ENCODE measurements at places on chromosomes 7 and 10.
A peak's percentile ranks its signal among the peaks of the same experiment; 100 is the strongest.

DNA sequence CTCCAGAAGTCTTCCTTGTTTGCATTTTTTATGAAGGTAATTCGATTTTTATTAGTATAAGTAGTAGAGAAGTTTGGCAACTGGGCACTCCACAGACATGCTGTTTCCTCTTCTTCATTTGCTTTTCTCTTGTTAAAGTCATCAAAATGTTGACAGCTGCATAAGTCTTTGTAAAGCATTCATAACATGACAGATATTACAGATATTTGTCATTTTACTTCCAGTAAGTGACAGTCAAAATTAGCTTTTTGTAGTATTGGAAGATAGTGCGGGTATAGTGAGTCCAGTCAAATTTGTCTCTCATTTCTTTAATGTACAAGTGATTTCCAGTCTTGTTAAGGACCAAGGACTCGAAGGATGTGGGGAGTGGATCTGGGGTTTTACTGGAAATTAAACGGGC is 247.1 kb downstream of the LRMDA start:
- no peak for DNase-seq

DNA sequence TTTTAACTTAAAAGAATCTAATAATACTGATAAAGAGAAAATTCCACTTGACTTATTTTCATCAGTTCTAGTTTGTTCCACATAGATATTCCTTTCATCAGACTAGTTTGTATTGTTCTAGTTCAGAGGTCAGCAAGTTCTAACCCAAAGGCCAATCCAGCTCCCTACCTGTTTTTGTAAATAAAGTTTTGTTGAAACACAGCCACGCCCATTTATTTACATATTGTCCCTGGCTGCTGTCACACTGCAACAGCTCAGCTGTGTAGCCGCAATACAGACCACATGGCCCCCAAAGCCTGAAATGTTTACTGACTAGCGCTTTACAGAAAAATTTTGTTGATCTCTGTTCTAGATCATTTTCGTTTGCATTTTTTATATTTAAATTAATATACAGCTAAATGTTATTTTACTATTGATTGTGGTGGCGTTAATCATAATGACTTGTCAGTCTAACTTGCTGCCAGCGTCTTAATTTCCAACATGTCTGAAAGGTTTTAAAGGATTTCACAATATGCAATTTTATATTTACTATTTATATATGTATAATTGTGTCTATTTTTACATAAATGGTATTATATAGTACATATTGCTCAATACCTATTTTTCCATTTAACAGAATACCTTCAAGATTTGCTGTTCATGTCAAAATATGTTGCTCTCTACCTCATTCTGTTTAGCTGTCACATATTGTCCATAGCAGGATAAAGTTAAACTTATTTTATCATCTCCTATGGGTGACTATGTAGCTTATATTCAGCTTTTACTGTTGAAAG is 159.3 kb downstream of the DYNC1I1 start:
- no peak for DNase-seq

DNA sequence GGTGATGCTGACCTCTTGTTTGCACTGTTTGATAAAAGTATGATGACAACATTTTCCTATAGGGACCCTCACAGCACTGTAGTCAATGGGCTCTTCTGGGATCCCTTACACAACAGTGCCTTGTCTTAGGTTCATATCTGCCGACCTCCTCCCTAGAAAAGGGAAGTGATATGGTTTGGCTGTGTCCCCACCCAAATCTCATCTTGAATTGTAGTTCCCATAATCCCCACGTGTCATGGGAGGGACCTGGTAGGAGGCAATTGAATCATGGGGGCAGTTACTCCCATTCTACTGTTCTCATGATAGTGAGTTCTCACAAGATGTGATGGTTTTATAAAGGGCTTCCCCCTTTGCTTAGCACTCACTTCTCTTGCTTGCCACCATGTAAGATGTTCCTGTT is 23.1 kb downstream of the ZC3HAV1 start:
- peak; percentile 38 for DNase-seq

DNA sequence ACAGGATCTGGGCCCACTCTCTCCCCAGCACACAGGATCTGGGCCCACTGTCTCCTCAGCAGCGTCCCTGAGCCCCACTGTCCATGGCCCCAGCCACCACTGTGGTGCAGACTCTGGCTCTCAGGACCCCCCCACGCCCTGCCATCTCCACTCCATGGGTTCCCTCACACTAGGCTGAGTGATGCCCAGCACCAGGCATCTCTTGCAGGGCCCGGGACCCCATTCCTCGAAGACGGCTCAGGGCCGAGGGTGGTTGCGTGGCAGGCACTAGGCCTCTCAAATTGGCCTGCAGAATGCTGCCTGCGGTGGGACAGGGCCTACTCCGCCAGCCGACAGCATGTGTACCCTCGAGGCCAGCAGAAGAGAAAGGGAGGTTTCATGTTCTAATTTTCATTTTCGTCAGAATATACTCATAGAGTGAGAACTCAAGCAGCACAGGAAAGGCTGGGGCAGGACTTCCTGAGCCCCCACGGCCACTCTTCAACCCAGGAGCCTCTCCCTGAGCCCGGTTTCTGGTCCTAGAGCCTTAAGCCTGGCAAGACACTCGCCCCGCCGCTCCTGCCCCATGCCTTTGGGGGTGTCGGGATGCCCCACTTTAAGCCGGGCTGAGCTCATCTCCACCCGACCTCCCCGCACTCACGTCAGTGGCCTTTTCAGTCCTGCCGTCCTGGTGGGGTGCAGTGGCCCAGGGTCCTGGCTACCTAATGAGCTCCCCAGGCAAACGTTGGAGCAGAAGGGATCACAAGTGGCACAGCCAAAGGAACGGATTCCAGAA is 44.0 kb downstream of the PWWP2B start:
- no peak for DNase-seq

DNA sequence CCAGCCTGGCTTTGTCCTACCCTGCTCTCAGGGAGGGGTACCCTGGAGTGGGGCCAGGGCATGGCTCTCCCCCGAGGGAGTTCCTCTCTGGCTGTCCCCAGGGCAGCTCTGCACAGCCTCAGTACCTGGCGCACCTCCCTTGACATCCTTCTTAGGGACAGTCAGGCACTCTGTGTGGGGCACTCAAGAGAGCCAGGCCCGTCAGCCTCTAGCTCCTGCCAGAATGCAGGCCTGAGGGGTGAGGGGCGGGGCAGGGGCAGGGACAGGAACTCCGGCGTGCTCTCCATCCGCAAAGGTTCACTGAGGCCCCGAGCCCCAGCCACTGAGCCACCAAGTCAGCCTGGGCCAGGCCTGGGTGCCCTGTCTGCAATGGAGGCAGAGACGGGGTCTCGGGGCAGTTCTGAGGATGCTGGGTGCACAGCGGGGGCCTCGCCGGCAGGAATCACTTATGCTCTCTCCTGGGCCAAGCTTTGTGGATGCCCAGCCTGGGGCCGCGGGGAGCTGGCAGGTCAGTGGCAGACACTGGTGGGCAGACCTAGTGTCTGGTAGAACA is 10.1 kb downstream of the LIMK1 start:
- DNase-seq: no peak

- no peak for DNase-seq
Measured at GRCh38 chr7:151330181-151330580, 11.4 kb upstream of the NUB1 start.

GRCh38 chr10:99658622-99659030 is 683 bp upstream of the ENTPD7 start:
- DNase-seq: peak; percentile 92

DNA sequence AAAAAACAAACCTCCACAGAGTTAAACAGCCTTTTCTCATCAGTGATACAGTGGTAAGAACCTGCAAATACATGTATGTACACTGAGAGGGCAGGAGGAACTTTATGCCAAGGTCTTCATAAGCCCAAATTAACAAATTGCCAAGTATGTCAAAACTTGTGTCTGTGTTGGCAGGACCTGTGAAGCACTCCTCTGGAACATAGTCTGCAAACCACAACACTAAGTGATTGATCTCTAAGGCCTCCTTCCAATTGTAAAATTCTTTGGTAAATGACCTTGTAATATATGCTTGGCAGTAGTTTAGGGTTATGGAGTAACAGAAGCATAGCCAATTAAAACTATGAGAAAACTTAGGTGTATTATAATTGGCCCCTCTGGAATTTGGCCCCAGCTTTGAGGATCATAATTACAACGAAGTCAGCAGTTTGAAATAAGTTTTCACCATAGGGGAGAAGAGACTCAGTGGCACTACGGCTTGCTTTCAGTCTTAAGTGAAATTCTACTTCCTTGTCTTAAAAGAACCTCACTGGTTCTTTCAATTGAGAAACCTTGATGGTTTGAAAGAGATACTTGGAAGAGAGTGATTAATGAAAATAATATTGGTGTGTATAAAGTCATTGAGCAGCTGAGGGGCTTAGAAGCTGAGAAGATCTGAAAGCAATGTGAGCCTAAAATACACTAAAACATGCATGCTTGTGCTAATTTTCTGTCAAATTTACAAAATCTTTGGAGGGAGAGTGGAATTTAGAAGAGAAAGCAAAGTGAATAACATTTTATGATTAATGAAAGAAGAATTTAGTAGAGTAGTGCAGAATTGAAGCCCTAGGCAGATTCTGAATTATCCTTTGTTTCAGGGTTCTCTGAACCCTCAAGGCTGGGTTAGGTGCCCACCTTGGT is 57.6 kb downstream of the CNNM2 start:
- no peak for DNase-seq

- DNase-seq: no peak
Measured at GRCh38 chr7:135102372-135102771, 45.5 kb upstream of the TMEM140 start.

DNA sequence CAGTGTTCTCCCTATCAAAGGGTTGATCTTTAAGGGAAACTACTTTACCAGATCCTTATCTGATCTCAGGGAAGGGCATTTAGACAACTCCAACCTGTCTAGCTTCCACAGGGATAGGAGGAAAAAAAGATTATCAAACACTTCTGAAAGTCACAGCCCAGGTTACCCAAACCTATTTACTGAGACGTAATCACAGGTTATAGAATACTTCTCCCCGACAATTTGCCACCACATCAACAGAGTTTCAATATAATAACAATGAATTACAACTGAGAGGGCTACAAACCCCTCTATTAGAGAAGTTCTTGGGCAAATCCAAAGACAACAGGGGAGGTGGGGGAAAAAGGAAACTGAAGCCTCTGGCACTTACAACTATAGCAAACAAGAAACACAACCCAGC is 26.3 kb downstream of the CFAP70 start:
- no peak for DNase-seq

GRCh38 chr10:111037858-111038257 is 39.0 kb upstream of the ADRA2A start:
- DNase-seq: no peak

GRCh38 chr10:113444766-113445365 is 108.0 kb upstream of the HABP2 start:
- peak; percentile 64 for DNase-seq

GRCh38 chr10:121535381-121535780 is 62.9 kb downstream of the FGFR2 start:
- no peak for DNase-seq

GRCh38 chr10:71299071-71299785 is 19.8 kb upstream of the SLC29A3 start:
- DNase-seq: peak; percentile 51

DNA sequence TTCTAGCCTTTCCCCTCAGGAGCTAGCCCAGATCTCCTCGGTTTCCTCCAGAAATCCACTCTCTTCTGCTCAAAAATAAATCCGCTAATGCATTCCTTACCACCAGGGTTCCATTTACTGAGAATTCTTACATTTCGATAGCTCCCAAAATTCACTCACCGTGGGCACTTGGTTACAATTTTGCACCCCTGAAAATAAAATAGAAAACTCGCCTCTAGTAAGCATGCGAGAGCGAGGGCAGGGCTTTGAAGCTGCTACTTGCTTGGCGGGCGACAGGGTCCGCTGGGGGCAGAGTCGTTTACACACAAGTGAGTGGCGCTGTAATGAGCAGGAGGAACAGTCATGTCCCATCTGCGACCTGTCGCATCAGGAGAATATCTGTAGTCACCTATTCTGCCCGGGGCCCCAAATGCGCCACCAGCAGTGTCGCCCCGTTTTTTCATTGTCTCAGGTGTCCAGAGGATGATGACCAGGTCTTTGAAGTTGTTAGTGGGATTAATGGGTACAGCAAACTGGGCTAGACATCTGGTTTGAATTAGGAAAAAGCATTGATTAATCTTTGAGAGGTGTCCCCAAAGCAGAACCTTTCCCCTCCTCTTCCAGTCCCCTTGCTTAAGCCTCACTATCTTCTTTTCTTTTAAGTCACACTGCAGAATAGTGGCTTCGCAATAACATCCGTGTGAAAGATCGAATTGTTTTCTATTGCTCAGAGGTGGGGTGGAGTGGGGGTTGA is 1.2 kb upstream of the MEOX2 start:
- no peak for DNase-seq

GRCh38 chr7:106562711-106563366 is 98.1 kb downstream of the CCDC71L start:
- DNase-seq: no peak

DNA sequence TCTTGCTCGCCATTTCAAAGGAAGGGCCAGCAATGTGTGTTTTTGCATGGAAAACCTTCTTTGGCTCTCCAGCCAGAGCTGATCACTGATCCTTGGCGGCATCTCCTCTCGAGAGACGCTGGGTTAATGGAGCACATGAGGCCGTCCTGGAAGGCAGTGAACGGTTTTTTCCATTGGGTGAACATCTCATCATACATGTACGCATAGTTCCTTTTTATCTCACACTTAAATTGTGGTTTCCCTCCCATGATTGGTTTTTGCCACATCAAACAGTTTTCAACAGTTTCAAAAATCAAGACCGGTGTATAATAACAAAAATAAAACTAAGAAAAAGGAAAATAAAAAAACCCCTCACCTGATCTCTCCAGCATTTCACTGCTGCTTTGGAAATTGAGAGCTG is 276.4 kb downstream of the TCF7L2 start:
- no peak for DNase-seq

DNA sequence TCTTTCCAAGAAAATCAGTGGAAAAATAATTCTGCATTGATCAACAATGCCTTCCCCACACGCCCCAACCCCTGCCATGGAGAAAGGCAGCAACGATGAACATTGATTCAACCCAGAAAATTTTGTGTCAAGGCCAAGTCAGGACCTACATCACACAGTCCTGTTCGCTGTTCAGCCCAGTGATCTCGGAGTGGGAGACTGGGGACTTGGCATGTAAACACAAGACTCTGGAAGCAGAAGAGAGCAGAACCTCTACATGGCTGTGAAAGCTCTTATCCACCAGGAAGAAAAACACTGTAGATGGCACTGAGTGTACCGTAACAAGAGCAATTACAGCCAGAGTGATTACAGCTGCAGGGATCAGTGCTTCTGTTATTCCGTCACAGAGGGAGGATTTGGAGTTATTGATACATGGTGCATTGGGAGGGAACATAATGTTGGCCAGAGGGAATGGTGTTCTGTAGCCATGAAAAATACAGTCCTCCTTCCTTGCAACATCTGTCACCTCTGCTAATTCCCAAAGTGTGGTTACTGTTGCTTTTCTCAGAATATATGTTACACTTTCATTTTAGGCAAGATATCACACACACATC is 136.6 kb downstream of the IQUB start:
- DNase-seq: no peak
